Activated naive CD4-positive, alpha-beta T cell treated with anti-CD3 and anti-CD28 coated beads for 36 hours (primary cell): ENCODE measurements at places on chromosomes 13 and 19.

- no peak for DNase-seq
Measured at GRCh38 chr19:567296-567900, 5.0 kb upstream of the BSG start.

GRCh38 chr13:80430561-80430960 is 89.6 kb upstream of the SPRY2 start:
- DNase-seq, result no peak

GRCh38 chr19:51123381-51123800 is 1.3 kb upstream of the SIGLEC9 start:
- peak; percentile 82 for DNase-seq

- no peak for DNase-seq
Measured at GRCh38 chr13:69279213-69279612, 828.4 kb upstream of the ATXN8OS start.

GRCh38 chr13:31862828-31863227 is 123.5 kb downstream of the RXFP2 start:
- DNase-seq, result no peak

DNA sequence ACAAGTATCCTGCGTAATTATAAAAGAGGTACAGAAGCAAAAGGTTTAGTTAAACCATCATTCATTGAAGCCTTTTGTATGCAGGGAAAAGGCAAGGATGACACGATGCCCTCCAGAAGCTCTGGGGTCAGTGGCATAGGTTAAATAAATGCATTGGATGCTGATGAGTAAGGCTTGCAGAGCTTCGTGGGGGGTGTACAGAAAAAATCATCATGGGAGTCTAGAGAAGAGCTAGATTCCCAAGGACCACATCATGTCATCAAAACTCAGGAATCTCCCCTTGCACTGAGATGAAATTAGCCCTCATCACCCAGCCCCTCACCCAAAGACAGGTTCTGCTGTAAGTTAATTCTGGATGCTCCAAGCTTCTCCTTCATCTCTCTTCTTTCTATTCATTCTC is 8.3 kb downstream of the FPR1 start:
- DNase-seq, result no peak

DNA sequence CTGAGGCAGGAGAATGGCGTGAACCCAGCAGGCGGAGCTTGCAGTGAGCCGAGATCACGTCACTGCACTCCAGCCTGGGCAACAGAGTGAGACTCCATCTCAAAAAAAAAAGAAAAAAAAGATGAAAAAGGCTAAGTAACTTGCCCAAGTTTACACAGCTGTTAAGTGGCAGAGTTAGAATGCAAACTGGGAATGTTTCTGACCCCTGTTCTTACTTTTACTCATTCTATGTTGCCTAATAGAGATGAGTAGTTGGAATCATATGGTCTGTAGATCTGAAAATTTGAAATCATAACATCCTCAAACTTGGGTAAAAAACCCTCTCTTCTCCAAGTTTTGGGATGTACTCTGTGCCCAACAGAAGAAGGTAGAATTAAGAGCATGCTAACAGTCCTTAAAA is 235.8 kb upstream of the RFC3 start:
- no peak for DNase-seq

- DNase-seq, result peak; percentile 56
Measured at GRCh38 chr19:4083677-4084546, 17.2 kb upstream of the ZBTB7A start.

- no peak for DNase-seq
Measured at GRCh38 chr13:22793598-22794134, 387.1 kb upstream of the SGCG start.

DNA sequence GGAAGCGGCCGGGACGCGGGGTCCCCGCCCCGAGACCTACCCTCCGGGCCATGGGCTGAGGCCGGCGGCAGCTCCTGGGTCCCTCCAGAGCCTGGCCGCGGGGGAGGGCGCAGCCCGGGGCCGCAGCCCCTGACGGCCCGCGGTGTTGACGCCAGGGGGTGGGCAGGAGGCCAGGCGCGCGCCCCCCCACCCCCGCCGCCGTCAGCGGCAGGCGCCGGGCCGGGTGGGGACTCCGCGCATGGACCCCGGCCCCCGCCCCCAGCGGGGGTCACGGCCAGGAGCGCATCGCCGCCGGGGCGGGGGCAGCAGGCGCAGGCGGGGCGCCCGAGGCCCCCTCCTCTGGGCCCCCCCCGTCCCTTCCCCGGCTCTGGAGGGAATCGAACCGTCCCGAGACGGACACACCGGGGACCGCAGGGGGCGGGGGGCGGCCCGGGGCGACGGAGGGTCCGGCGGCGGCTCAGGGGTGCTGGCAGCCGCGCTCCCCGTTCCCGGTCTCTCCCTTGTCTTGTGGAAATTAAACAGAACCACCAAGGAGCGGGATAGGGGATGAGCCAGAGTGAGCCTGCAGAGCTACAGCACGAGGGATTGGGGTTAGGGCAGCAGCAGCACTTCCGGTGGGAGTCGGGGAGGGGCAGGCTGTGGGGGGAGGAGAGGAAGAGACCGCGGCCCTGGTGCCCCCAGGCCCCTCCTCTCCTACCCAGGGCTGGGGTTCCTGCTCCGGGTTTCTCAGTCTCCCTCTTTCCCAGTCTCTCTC is at the start of gene MEIS3:
TSS of gene MEIS3 (minus strand) at position 498 of the 754 bp plus-strand sequence. CDS start at position 52, 446 bp downstream.
- no peak for DNase-seq

DNA sequence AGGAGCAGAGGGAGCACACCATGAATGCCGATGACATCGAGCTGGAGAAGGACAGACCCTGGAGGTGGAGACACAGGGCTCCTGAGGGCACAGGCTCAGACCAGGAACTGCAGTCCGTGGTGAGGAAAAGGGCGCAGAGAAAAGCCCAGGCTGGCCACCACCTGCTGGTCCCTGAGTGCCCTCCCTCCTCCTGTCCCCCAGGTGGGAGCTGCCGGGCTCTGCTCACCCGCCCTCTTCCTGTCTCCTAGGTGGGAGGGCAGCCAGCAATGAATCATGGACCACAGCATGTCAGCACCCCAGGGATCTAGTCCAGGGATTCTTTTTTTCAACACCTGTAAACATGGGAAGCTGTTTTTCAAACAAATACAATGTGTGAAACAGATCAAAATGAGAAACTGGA is 94.6 kb upstream of the ARHGEF7 start:
- no peak for DNase-seq

GRCh38 chr13:34857558-34858325 is 84.3 kb upstream of the NBEA start:
- DNase-seq, result no peak

GRCh38 chr19:34494601-34495000 is 13.0 kb downstream of the WTIP start:
- no peak for DNase-seq

DNA sequence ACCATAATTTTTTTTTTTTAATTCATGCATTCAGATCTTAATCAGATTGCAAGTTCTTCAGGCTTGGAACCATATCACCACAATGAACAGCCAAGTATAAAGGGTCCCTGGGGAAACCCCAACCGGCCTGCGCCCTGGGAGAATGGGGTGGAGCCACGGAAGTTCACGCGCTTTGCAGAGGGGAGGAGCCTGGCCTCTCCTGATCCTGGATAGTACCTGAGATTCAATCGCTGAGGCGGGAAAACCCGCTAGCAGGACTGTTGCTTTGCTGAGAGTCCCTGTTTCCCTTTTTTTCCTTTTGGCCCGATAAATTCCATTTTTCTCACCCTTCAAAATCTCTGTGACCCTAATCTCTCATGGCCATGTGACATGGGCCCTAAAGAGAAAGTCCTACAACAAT is 385.1 kb downstream of the IRS2 start:
- DNase-seq, result no peak

DNA sequence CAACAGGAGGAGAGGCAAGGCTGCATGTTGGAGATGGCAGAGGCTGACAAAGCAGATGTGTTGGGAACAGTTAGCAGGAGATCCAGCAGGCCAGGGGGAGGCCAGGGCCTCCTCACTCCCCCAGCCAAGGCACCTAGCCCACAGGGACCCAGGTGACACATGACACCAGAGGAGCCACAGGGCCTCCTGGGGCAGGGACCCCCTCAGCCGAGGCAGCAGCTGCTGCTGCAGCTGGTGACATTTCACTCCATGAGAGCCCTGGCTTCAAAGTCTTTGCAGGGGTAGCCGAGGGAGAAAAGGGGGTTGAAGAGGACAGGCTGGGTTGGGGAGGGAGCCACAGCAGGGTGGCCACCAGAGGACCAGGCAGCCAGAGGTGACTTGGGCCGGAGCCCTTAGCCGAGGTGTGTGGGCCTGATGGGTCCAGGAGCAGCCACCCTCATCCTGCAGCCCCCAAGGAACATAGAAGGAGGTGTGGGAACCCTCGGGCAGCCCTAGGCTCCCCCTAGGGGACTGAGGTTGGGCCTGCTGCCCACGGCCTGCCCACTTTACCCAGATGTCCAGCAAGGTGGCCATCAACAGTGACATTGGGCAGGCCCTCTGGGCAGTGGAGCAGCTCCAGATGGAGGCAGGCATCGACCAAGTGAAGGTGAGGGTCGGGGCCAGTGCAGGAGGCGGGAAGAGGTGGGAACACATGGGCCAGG is at the start of gene GNG14:
TSS of gene GNG14 (plus strand) at position 503 of the 701 bp plus-strand sequence. CDS start at position 554, 51 bp downstream.
- DNase-seq, result no peak

DNA sequence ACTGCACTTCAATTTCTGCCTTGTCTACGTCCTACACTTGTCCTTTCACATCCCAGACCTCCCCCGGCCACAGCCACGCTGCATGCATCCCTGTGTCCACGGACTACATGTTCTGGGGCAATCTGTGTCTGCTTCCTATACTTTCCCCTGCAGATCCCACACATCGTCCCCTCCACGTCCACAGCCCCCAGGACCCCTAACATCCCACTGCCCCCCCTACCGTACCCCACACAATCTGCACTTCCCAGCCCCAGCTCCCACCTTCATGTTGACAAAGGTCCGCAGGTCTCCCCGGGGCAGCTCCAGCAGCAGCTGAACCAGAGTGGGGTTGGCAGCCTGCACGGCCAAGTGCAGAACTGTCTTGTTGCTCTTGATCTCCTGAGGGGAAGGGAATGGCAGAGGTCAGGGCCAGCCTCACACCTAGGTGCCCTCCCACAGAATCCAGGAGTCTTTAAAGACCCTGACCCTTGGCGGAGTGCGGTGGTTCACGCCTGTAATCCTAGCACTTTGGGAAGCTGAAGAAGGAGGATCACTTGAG is 10.2 kb downstream of the NFKBID start:
- DNase-seq, result no peak

DNA sequence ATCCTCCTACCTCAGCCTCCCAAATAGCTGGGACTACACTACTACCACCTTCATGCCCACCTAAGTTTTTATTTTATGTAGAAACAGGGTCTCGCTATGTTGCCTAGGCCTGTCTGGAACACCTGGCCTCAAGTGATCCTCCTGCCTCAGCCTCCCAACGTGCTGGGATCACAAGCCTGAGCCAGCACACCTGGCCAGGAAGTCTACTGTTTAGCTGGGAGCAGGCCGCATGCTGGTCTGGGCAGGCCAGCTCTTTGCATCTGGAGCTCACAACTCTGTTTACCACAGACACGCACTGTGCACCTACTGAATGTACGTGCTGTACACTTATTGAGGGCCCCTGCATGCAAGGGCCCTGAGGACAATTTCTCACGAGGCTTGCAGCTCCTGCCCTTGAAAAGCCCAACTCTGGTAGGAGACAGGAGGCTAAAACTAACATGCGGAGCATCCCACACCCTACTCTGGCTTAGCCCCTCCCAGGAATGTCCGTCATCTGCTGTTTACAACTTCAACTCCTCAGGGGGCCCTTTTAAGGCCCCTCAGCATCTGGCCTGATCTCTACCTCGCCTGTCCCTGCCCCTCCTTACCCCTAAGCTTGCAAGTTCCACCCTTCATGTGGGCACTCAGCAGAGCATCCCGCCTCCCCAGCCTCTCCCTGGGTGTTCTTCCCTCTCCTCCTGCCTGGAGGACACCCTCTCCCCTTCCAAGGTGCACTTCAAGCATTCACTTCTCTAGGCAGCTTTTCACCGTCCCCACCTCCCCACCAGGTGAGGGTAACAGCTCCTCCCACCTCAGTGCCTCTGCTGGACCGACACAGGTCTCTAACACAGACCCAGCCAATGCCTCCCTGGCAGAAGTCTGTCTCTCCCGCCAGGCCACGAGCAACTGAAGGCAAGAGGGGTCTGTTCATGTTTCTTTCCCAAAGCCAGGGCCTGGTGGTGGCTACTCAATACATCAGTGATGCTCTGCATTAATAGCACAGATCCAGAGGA is 114.2 kb upstream of the UQCRFS1 start:
- DNase-seq, result no peak

DNA sequence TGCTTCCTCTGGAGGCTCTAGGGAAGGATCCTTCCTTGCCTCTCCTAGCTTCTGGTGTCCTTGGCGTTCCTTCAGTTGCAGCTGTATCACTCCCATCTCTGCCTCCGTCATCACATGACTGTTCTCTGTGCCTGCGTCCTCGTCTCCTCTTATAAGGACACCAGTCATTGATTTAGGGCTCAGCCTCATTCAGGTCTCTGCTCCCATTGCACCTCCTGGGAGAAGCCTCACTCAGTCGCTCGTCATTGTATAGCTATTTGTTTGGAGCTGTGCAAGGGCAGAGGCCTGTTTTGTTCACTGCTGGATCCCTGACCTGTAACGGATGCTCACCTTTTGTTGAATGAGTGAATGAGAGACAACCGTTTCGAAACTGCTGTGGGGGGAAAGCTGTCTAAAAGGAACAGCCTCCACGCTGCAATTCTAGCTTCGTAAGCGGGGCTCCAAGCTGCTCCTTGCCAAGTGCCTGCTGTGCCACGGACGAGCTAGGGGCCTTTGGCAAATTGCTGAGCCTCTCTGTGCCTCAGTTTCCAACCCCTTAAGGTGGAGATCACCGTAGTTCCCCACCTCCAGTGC is 17.2 kb downstream of the BRSK1 start:
- DNase-seq, result no peak

DNA sequence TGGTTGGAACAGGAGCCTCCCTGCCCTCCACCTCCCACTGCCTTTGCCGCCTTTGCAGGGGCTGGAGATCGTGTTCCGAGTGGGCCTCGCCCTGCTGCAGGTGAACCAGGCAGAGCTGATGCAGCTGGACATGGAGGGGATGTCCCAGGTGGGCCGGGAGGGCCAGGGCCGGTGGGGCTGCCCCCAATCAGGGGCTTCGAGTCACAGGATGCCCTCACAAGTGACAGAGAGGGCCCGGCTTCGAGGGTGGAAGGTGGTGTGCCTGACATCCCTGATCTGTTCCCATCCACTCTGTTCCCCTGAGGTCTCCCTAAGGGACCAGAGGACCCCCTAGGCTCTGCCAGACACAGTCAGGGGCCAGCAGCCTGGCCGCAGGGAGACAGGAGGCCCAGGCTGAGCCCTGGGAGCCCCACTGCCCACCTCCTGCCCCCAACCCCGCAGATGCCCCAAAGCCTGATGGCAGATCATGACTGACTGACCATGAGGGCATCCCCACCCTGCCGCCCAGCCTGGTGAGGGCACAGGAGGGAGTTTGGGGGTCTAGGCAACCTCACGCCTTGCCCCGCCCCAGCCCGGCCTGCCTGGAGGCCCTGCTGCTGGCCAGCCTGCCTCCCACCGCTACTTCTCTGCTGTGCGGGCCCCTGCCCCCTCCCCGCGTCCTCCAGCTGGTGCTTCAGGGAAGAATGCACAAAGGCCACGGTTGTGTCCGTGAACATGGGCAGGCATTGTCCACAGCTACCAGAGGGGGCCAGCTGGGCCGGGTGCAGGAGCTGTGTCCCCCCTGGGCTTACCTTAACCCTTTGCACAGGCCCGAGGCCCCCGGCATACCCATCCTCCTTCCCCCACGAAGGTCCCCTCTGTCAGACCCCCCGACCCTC is 21.8 kb downstream of the EVI5L start:
- no peak for DNase-seq
